Endothelial cell of umbilical vein (primary cell): ENCODE measurements at places on chromosomes 3 and 15. TPM values are rescaled to one million over a fixed set of nuclear protein-coding genes. Genes with fewer than 3 reads are reported as not detected.

The PLSCR5 gene
- not detected in 2 replicates for total RNA-seq

The SRGAP3 gene
- not detected in 2 replicates for total RNA-seq

The CPNE9 gene
- not detected in 2 replicates for total RNA-seq

The PCSK6 gene
- 0.69 and 0.72 TPM in 2 replicates for total RNA-seq

The PAK6 gene
- total RNA-seq = not detected in 2 replicates

The KBTBD13 gene
- not detected in 2 replicates for total RNA-seq

The CTXN2 gene
- total RNA-seq = 0.14 TPM in 1 of 2 replicates, not detected in the other

The LCTL gene
- total RNA-seq = not detected in 2 replicates

The IGF1R gene
- 50.9 and 59.1 TPM in 2 replicates for total RNA-seq

The FOXB1 gene
- total RNA-seq = not detected in 2 replicates
